ENCODE measurements at places on chromosomes 6 and 20. TPM values are rescaled to one million over a fixed set of nuclear protein-coding genes. Genes with fewer than 3 reads are reported as not detected.

- peak; percentile 53 for DNase-seq
Observed at GRCh38 chr6:26536571-26537159, 1.5 kb upstream of the HMGN4 start.

- no peak for DNase-seq
Observed at GRCh38 chr6:35406711-35407485, 45.2 kb upstream of the FANCE start.

GRCh38 chr20:5570452-5570851, 179.7 kb upstream of the SHLD1 start:
- DNase-seq: no peak

DNA sequence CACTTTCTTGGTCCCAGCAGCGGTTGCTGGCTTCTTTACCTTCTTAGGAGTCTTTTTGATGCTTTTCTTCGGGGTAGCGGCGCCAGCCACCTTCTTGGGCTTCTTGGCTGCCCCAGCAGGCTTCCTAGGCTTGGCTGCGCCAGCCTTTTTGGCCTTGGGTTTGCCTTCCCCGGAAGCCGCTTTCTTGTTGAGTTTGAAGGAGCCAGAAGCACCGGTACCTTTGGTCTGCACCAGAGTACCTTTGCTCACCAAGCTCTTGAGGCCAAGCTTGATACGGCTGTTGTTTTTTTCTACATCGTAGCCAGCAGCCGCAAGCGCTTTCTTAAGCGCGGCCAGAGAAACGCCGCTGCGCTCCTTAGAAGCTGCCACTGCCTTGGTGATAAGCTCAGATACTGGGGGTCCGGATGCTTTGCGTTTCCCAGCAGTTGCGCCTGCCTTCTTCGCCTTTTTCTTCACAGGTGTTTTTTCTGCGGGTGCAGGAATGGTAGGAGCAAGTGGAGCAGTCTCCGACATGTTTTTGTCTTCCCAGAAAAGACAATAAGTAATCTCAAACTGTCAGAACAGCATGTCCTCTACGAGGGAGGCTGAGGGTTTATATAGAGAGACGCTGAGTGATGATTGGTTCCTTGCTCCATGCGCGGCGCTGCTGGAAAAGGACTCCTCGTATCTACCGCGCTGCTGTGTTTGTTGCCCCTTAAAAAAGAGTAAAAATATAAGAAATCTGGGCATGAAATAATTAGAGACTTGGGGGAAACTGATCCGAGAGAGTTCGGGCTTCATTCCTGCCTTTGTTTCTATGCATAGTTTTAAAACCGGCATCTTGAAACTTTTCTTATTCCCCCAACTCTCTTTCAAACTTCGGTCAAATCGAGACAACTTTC, 130.3 kb upstream of the BTN3A2 start:
- DNase-seq: peak; percentile 78

DNA sequence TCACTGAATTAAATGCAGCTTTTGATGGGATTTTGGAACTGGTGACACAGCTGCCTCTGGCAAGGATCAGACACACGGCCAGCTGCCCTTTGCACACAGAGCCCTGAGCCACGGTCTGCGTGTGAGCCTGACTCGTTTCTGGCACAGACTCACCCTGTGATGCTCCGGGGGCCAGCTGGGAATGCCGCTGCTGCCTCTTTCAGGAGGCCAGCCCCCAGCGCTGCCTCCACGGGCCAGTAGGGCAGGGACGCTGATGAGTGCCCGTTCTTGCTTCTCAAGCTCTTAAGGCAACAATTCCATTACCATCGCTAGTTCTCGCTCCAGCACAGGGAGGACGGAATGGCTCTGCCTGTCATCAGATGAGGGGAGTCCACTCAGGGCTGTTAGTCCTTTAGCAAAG, 61.6 kb downstream of the IRF4 start:
- DNase-seq: peak; percentile 40

- no peak for DNase-seq
Observed at GRCh38 chr6:37660317-37660716, 37.4 kb downstream of the MDGA1 start.

- DNase-seq: no peak
Observed at GRCh38 chr20:3681931-3682781, at the start of gene ADAM33. ADAM33 (minus strand) TSS chr20:3682010; CDS start chr20:3682004, 6 bp downstream.

DNA sequence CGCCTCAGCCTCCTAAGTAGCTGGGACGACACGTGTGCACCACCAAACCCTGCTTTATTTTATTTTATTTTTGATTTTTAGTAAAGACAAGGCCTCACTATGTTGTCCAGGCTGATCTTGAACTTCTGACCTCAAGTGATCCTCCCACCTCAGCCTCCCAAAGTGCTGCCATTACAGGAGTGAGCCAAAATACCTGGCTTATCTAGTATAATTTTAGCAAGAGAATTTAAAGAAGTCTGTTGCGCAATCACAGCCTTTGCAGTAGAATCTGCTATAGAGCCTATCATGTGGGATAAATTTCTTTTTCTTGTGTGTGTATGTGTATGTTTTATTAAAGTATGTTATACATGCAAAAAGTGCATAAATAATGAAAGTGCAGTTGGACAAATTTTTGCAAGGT, 92.1 kb upstream of the ANKEF1 start:
- DNase-seq: no peak

DNA sequence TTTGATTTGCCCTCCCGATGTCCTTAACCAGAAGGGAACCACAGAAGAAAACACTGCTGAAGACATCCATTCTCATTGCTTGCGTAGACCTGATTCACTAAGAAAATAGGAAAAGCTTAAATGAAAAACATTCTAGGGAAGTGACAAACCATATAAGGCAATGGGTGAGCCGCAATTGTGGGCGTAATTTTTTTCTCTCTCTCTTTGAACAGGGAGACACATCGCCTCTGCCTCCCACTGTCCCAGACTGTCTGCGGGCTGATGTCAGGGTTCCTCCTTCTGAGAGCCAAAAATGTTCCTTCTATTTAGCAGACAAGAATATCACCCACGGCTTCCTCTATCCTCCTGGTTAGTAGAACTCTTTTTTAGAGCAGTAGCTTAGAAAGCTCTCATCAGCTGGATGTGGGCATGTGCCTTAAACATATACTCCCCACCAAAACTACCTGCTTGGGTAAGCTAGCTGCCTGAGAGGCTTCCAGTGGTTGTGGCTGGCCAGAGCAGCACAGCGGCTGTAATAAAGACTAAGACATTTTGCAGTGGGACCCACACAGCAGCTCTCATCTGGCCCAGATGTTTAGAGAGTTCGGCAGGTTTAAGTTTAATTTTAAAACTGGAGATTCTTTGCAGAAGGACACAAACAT, 22.7 kb upstream of the CTAGE9 start:
- DNase-seq: no peak

CHMP4B gene
- 230 TPM for total RNA-seq

IBTK gene
- 32.8 TPM for total RNA-seq

EYA2 gene
- 14.3 TPM for total RNA-seq

BTNL2 gene
- not detected for total RNA-seq

NAPB gene
- 8.9 TPM for total RNA-seq

CGAS gene
- 2.4 TPM for total RNA-seq

All from mucosa of descending colon (tissue), 3 donors.